Fibroblast of the conjunctiva (primary cell): ENCODE measurements at places on chromosomes 3 and 15.

DNA sequence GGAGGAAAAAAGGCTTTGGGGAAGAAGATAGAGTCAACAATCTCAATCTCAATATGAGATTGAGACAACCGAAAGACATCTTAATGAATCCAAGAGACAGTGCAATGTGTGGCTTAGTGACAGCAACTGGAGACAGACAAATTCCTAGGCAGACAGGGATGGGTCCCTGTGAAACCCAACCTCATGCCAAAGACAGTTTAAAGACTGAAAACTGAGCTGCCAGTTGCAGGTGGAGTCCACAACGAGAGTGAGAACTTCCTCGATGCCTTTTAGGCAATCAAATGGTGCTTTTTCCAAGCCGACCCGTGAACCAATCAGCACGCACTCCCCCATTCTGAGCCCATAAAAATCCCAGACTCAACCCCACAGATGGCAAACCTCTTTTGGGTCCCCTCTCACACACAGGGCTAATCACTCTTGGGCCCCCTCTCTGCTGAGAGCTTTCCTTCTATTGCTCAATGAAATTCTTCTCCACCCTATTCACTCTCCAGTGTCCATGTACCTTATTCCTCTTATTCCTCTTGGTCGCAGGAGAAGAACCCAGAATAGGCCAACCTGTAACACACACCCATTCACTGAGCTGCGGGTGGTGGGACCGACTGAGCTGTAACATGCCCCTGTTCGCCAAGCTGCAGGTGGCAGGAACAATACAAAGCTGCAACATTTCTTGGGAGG lies 34.8 kb downstream of the ZMAT3 start:
- no peak for DNase-seq

- no peak for DNase-seq
These were observed 2.0 kb downstream of the PXYLP1 start for GRCh38 chr3:141233457-141234161.

DNA sequence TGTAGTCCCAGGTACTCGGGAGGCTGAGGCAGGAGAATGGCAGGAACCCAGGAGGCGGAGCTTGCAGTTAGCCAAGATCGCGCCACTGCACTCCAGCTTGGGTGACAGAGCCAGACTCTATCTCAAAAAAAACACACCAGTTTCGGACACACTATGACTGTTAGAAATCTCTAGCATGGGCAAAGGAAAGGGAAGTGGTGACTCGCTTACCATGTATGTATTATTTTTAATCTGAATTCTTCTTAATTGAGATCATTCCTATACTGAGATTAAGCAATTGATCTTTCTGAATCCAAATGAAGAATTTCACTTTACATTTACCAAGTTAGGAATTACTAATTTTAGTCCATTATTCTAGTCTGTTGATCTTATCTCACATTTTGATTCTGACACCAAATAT lies 459.2 kb upstream of the ALCAM start:
- peak; percentile 35 for DNase-seq

GRCh38 chr3:33317963-33318709 lies 40.9 kb downstream of the FBXL2 start:
- no peak for DNase-seq

GRCh38 chr3:5324780-5325179 lies 137.3 kb downstream of the EDEM1 start:
- no peak for DNase-seq

- no peak for DNase-seq
These were observed 2.3 kb upstream of the OR5K3 start for GRCh38 chr3:98388147-98388546.

GRCh38 chr3:118577055-118577777 lies 457.4 kb downstream of the IGSF11 start:
- no peak for DNase-seq

DNA sequence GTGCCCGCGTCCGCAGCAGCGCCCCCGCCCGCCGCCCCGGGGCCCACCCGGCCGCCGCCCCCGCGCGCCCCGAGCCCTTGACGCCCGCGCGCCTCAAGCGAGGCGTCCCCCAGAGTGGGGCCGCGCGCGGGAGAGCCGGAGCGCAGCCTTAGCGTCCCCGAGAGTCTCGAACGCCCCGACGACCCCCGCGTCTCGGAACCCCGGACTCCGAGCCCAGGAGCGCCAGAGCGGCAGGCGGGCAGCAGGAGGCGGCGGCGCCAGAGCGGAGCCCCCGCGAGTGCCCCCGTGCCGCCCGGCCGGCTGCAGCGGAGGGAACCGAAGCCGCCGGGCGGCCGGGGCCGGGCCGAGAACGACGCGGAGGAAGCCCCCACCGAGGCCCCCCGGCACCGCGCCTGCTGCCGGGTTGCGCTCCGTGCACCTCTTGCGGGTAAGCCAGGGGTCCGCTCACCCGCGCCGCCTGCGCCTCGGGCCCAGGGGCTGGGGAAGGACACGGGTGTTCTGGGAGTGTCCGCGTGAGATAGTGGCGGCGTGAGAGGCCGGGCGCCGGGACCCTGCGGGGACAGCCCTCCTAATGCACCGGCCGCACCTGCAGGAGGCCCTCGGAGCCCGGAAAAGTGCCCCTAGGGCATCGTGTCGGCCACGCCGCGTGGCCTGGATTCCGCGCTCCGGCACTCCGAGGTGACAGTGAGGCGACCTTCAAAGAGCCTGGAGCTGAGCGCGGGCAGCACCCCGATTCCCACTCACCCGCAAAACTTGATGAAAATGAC lies 52.0 kb upstream of the ULK4 start:
- DNase-seq: no peak

GRCh38 chr3:101999177-101999779 lies 150.0 kb downstream of the NFKBIZ start:
- DNase-seq: no peak

DNA sequence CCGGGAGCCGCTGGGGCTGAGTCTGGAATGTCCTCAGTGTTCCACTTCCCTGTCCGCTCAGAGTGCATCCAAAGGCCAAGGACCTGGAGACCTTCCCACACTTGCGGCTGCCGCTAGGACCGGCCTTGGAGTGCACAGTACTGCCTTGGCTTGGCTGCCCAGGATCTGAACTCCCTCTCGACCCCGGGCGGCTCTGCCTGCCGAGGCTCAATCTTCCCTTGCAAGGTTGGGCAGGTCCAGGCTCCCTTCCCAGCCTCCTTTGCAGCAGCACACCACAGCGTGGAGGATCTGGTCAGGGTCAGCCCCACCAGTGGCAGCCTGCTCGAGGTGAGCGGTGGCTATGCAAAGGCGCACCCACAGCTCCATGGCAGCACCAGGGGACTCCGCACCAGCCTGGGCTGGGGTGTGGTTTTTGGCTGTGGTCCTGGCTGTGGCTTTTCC lies 69.2 kb downstream of the PLXNA1 start:
- DNase-seq: no peak

GRCh38 chr15:41048397-41048796 lies 67.7 kb downstream of the INO80 start:
- DNase-seq: no peak

- no peak for DNase-seq
These were observed 60.0 kb upstream of the SEC13 start for GRCh38 chr3:10380906-10381305.
